ENCODE measurements at places on chromosomes 5 and 9. TPM values are rescaled to one million over a fixed set of nuclear protein-coding genes. Genes with fewer than 3 reads are reported as not detected.

PCDHB2 gene
- total RNA-seq, result 24.4 TPM

ANKRD18A gene
- total RNA-seq, result 9.8 TPM

ISCA1 gene
- 93.1 TPM for total RNA-seq

F2RL2 gene
- 20.2 TPM for total RNA-seq

GABRA6 gene
- total RNA-seq, result not detected

MORN5 gene
- not detected for total RNA-seq

LIFR gene
- total RNA-seq, result 27.4 TPM

IL5 gene
- not detected for total RNA-seq

GPR151 gene
- total RNA-seq, result not detected

TXNDC8 gene
- not detected for total RNA-seq

KLF4 gene
- 3.9 TPM for total RNA-seq

C5orf58 gene
- total RNA-seq, result not detected

SH3RF2 gene
- not detected for total RNA-seq

PDE4D gene
- total RNA-seq, result 27.2 TPM

KCNV2 gene
- not detected for total RNA-seq

TOR1B gene
- 21.8 TPM for total RNA-seq

ALDH1B1 gene
- 80.3 TPM for total RNA-seq

QSOX2 gene
- total RNA-seq, result 43.8 TPM

PCDH12 gene
- 0.25 TPM for total RNA-seq

FCHSD1 gene
- 2.0 TPM for total RNA-seq

EQTN gene
- not detected for total RNA-seq

GPBP1 gene
- total RNA-seq, result 99.9 TPM

BSPRY gene
- 0.15 TPM for total RNA-seq

PCDHB13 gene
- 3.2 TPM for total RNA-seq

GPR21 gene
- 1.7 TPM for total RNA-seq

PCDHGA11 gene
- total RNA-seq, result 1.3 TPM

FYB1 gene
- total RNA-seq, result 0.05 TPM

CCDC180 gene
- total RNA-seq, result 0.73 TPM

ROPN1L gene
- total RNA-seq, result not detected

PDE8B gene
- 0.10 TPM for total RNA-seq

TXN gene
- total RNA-seq, result 375 TPM

TTF1 gene
- 20.3 TPM for total RNA-seq

JADE2 gene
- total RNA-seq, result 0.71 TPM

SLC36A3 gene
- not detected for total RNA-seq

TMOD1 gene
- 0.55 TPM for total RNA-seq

OR1Q1 gene
- not detected for total RNA-seq

PSD2 gene
- total RNA-seq, result not detected

CCL28 gene
- not detected for total RNA-seq

CTNND2 gene
- not detected for total RNA-seq

CXCL14 gene
- total RNA-seq, result not detected

MAMDC2 gene
- total RNA-seq, result 9.0 TPM

PCA3 gene
- total RNA-seq, result 0.59 TPM

MRPL50 gene
- total RNA-seq, result 37.7 TPM

NR2F1 gene
- total RNA-seq, result 18.2 TPM

IFNA13 gene
- not detected for total RNA-seq

Data from SJCRH30 (cell line).